Tongue (tissue), 3 donors: ENCODE measurements at places on chromosomes 2 and 18.
A peak's percentile ranks its signal among the peaks of the same experiment; 100 is the strongest.

DNA sequence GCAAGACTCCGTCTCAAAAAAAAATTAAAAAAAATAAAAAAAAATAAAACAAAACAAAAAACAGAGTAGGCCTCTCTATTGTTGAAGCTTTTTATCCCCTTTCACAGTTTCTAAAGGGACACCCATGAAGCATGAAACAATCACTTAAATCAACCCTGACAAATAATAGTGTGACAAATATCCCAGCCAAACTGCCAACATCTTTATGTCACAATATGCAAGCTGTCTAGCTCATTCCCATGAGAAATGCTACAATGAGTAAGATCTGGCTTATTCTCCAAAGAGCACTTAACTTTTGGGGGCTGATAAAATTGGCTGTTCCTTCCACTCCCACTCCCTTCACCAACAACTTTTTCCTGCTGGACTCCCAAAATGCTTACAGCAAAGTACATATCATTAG lies 21.7 kb upstream of the ABCA12 start:
- DNase-seq = no peak

- DNase-seq = no peak
Measured at GRCh38 chr2:158297606-158298005, 158.9 kb downstream of the CCDC148 start.

- no peak for DNase-seq
Measured at GRCh38 chr18:59655676-59656075, 41.5 kb downstream of the CCBE1 start.

- DNase-seq = no peak
Measured at GRCh38 chr18:79595876-79596374, 83.7 kb upstream of the CTDP1 start.

DNA sequence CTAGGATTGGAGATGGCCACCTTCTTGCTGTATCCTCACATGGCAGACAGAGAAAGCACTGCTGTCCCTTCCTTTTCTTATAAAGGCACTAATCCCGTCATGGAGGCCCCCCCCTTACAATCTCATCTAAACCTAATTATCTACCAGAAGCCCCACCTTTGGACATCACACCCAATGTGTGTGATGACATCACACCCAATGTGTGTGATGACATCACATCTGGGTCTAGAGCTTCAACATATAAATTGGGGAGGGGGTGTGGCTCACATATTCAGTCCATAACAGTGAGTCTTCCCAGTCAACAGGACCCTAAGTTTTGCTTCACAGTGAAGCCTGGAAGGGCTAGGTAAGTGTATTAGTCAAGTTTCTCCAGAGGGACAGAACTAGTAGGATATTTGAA lies 213.1 kb downstream of the NYAP2 start:
- no peak for DNase-seq

GRCh38 chr2:53629501-53629900 lies 138.1 kb upstream of the CHAC2 start:
- DNase-seq = peak; percentile 43

DNA sequence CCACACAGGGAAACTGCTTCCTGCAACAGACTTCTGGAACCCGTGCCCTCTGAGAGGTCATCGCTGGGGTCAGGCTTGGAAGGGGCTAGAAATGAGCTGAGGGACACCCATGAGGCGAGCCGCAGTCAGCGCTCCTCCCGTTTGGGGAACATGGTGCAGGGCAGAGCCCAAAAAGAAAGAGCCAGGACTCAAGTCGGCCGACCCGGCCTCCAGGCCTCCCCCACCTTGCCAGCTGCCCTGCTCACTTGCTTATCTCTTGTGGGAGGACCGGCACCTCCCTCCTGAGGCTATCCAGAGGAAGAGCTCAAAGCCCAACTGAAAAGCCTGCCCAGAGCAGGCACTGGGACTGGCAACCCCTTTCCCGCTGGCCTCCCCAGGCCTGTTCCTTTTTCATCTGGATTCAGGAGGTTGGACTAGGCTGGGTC lies 43.6 kb downstream of the SCTR start:
- DNase-seq = no peak

DNA sequence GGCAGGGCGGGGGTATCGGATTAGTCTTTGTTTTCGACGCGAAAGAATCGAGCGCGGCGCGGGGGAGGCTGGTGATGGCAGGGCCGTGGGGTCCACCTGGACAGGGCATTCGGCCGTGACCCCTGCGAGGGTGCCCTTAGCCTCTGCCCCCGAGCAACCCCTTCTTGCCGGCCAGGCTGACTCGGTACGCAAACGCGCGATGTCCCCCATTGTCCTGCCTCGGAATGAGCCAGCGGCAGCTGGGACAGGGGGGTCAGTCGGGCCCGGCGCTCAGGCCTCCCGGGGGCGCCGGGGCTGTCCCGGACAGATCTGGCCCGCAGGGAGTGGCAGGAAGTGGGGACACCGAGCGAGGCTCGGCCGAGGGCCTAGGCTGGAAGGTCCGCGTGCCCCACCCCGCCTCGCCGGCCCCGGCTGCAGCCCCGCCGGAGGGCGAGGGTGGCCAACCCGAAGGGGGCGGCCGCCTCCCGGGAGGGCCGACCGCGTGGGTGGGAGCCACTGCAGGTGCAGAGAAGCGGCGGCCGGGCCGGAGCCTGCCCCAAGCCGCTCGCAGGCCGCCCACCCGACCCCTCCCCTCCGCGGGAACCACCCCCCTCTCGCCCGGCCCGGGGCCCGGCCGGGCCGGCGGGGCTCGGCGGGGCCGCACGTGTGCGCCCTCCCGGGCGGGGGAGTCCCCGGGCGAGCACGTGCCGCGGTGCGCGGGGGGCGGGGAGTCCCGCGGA lies at the start of gene TET3:
TSS of gene TET3 (plus strand) at position 708 of the 719 bp plus-strand sequence. CDS start 1,494 bp downstream, outside the sequence.
- DNase-seq = peak; percentile 69

DNA sequence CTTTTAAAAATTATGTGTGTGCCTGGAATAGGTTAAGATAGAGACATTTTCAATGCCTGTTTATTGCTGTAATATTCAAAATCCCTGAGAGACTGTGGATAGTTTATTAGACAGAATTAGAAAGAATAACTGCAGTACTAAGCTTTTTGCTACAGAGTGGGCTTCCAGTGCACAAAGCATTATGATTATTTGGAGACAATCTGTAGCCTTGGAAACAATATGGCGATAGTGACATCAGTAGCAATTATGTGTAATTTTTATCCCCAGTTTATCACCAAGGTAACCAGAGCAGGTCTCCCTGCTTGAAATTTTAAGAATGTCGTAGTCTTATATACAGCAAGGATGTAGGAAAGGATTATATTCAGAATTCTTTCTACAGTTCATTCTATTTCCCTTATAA lies 100.0 kb downstream of the MYO3B start:
- DNase-seq = no peak

DNA sequence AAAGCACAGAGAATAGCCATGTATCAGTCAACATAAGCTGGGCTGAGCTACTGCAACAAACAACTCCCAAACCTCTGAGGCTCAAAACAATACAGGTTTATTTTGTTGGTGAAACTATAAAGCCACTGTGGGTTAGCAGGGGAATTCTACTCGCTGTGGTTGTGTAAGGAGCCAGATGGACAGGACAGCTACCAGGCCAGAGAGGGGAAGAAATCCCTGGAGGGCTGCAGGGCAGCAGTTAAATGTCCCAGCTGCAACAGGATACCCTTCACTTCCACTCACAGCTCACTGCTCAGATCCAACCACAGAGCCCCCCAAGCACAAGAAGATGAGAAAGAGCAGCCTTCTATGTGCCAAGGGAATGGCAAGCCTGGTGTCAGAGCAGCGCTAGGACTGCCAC lies 245.9 kb upstream of the RAB6C start:
- no peak for DNase-seq

DNA sequence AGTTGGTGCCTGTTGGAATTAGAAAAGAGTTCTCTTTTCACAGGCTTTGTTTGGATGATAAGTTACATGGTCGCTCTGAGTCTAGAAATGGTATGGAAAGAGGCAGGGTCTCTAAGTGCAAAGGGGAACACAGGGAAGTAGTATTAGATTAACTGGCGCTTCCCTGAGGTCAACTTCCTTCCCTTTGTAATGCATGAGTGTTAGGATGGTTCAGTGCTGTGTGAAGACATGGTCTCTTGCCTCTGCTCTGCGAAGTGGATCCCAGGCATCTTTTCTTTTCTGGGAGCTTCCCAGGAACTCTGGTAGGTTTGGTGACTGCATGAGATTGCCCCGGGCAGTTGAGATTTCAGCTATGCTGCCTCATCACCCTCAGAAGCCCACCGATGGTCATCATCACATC lies 170.3 kb downstream of the MIB1 start:
- DNase-seq = no peak

- no peak for DNase-seq
Measured at GRCh38 chr2:148590612-148591011, 53.9 kb upstream of the EPC2 start.

DNA sequence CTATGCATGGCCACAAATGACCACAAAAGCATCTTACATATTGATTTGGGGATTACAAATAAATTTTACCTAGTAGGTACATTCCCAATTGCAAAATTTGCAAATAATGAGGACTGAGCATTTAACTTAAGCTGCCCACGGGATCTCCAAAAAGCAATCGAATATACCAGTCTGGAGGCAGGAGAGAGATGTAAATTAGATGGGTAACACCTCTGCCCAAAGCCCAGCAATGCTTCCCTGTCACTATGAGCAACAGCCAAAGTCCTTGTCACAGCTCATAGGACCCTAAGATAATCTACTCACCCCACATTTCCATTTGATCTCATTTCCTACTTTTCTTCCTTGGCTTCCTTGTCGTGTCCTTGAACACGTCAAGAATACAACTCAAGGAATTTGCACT lies 172.2 kb downstream of the SUCLG1 start:
- DNase-seq = no peak

DNA sequence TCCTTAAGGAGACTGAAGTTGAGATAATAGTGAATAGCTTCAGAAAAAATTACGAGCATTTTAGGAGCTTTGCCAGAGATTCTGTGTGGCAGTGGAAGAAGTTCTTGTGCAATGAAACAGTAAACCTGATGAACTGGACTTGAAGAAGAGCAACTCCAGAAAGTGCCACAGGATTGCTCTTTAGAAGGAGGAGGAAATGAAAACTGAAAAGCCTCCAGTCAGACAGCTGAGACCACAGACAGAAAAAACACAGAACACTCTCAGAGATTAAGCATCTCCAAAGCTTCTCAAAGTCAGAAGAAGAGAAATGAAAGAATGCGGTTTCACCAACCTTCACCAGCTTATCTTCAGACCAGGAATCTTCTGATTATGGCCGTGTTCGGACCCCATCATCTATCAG lies 329.7 kb upstream of the CNTNAP5 start:
- DNase-seq = no peak

GRCh38 chr2:237604960-237605359 lies 14.4 kb upstream of the RAB17 start:
- no peak for DNase-seq

GRCh38 chr2:96872591-96873349 lies 2.9 kb upstream of the SEMA4C start:
- DNase-seq = no peak

GRCh38 chr2:43107679-43108078 lies 118.7 kb downstream of the ZFP36L2 start:
- no peak for DNase-seq

GRCh38 chr2:88127888-88128653 lies at the start of gene FABP1:
Gene FABP1 (minus strand): TSS chr2:88128062. CDS start chr2:88128017, 45 bp downstream.
- no peak for DNase-seq

DNA sequence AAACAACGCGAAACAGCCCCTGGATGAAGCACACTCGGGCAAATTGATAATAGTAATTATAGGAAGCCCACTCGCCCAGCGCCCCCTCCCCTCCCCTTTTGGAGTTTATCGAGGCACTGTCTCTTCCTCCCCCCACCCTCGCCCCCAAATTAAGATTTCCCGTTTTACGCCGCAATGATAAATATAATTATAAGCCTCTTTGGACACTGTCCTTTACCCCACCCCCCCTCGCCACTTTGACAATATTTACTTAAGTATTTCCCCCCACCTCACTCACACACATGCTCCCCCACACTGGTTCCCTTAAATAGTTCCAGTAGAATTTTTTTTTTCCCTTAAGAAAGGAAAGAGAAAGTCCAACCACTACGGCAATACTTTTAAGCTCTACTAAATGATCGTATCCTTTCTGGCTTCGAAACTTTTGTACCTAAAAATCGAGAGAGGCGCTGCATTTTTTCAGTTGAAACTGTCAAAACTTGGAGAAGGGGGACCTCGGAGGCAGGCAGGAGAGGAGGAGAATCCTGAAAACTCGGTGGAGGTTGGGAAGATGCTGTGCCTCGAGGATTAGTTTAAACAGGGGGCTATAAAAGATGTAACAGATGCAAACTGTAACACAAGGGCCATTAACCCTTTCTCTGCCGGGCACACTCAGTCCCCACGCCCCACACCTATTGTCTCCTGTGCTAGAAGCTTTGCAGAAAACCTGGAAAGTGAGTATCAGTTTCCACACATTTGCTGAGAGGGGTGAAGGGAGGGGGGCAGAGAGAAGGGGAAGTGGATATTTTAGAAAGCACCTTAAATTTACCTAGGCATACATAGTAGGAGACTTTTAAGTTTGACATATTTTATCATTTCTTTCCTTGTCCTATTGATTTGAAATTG lies 1.8 kb downstream of the ZEB2 start:
- peak; percentile 87 for DNase-seq

DNA sequence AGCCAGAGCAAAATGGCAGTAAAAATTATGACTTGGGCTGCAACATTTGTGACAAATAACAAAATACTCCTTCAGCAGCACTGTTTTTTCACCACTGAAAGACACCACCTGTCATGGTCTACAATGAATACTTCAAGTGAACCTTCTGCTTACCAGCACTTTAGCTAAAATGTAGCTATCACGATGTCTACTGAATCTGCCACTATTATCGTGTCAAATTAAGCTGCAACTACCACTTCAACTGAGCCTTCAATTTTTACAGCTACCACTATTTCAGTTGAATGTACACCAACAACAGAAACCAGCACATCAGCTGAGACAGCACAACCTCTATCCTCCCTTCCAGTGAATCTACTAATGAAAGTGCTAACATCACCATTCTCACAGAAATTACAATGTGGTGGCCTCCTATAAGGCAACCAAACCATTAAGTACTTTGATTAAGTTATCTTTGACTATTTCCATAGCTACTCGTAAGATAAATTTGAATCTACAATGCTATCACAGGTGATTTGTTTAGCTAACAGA lies 10.8 kb upstream of the DYNAP start:
- no peak for DNase-seq
